SK-N-SH (cell line): ENCODE measurements at places on chromosomes 1 and 21. TPM values are rescaled to one million over a fixed set of nuclear protein-coding genes. Genes with fewer than 3 reads are reported as not detected.

CD48 gene
- polyA plus RNA-seq: not detected in 2 replicates

FLG2 gene
- not detected in 2 replicates for polyA plus RNA-seq

KCNJ9 gene
- polyA plus RNA-seq: 0.02 and 0.05 TPM in 2 replicates

LIN28A gene
- not detected in 2 replicates for polyA plus RNA-seq

LRRN2 gene
- polyA plus RNA-seq: not detected in 2 replicates

WNT4 gene
- polyA plus RNA-seq: 0.03 and 0.08 TPM in 2 replicates

NPHS2 gene
- polyA plus RNA-seq: not detected in 2 replicates

EYA3 gene
- polyA plus RNA-seq: 6.5 and 9.8 TPM in 2 replicates

HSD3B1 gene
- polyA plus RNA-seq: not detected in 2 replicates

RHD gene
- polyA plus RNA-seq: not detected in 2 replicates

CRP gene
- polyA plus RNA-seq: not detected in 2 replicates

SEMA6C gene
- polyA plus RNA-seq: 3.1 and 4.0 TPM in 2 replicates

KCNK2 gene
- polyA plus RNA-seq: 12.2 and 16.2 TPM in 2 replicates

PLA2G2C gene
- not detected in 2 replicates for polyA plus RNA-seq

ZNF436 gene
- 5.0 and 6.4 TPM in 2 replicates for polyA plus RNA-seq

PTTG1IP gene
- 171 and 196 TPM in 2 replicates for polyA plus RNA-seq

CATSPERE gene
- polyA plus RNA-seq: 0.30 and 0.54 TPM in 2 replicates

AGO4 gene
- polyA plus RNA-seq: 4.8 and 6.6 TPM in 2 replicates

PRSS38 gene
- not detected in 2 replicates for polyA plus RNA-seq

SLC6A17 gene
- polyA plus RNA-seq: 0.62 and 0.67 TPM in 2 replicates

DIO1 gene
- not detected in 2 replicates for polyA plus RNA-seq

TSACC gene
- 1.5 TPM in 2 replicates for polyA plus RNA-seq

SLC2A5 gene
- 0.02 TPM in 2 replicates for polyA plus RNA-seq

ORC1 gene
- 4.9 and 5.2 TPM in 2 replicates for polyA plus RNA-seq
